ENCODE measurements at places on chromosomes 3 and 15.

DNA sequence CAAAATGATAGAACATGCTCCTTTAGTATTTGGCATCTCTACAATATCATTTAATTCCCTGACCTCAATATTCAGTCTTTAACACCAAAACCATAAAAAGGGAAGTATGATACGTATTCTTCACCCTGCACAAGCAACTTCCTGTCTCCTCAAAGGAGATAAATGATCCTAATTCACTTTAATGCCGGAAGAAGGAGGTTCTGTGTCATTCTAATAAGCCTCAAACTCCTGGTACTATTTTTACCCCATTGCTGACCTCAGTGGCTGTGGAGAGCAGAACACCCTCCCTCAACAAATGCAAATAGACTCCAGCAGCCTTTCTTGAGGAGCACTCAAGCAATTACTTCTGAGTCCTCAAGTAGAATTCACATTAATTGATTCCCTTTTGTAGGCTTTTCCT lies 173.3 kb downstream of the TMEM108 start:
- DNase-seq = no peak

- DNase-seq = no peak
Observed at GRCh38 chr3:105496343-105496742, 129.6 kb downstream of the ALCAM start.

- no peak for DNase-seq
Observed at GRCh38 chr3:52039846-52040245, 16.5 kb downstream of the DUSP7 start.

DNA sequence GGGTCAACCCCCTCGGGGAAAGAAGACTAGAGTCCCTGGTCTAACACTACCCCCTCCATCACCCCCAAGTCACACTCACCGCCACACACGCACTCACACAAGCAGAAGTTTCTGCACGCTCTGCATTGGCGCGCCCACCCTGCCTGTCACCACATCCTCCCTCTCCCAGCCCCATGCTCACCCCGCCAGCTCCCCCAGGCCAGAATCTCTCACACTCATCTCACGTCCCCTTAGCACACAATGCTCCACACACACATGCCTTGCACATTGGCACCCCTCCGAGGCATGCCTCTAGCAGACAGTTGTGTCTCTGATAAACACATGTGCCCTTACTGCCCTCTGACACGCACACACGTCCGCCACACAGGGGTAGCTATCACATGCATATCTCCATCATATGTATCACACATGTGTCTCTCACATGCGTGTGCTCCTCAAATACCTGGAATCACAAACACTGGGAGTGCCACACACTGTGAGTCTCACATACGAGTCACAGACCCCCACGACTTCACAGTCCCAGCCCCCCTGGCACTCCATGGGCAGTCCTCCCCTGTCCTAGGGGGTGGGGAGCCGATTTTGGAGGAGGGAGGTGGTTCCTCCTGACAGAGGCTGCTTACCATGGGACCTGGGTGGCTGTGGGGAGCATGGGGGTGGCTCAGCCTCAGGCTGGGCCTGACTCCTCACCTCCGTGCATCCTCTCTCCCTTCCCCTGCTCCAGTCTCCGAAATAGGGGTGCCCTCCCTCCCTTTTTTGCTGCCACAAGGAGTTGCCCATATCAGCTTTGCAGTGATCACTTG lies 898 bp downstream of the FBLN2 start:
- no peak for DNase-seq

- no peak for DNase-seq
Observed at GRCh38 chr15:59174151-59174834, 32.4 kb upstream of the LDHAL6B start.

DNA sequence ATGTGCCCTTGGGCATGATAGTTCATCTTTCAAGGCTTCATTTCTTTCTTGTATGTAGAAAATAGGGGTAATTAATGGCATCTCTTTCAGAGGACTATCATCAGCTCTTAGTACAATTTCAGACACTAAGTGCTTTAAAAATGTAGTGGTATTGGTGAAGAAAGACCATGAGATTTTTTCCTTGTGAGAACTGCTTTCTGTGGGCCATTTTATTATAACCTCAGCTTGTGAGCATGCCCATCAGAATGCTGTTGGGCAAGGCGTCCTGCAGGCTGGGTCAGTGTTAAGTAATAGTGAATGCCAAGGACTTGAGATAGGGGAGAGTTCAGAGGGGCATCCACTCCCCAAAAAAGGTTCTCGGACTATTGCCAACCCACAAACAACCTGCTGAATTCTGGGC lies 187.9 kb downstream of the GHSR start:
- no peak for DNase-seq

GRCh38 chr3:29525254-29525881 lies 244.5 kb downstream of the RBMS3 start:
- DNase-seq = no peak

DNA sequence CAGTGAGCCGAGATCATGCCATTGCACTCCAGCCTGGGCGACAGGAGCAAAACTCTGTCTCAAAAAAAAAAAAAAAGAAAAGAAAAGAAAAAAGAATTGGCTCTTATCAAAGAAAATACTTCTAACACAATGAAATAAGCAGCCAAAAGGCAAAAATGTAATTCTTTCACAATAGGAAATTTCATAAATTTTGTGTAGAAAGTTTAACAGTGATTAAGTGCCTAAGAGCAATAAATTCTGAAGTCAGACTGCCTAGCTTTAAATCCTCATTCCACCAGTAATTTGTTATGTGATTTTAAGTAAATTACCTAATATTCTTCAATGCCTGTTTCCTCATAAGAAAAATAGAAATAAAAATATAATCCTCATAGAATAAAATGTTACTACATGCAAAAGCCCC lies 24.6 kb downstream of the HLTF start:
- DNase-seq = no peak

DNA sequence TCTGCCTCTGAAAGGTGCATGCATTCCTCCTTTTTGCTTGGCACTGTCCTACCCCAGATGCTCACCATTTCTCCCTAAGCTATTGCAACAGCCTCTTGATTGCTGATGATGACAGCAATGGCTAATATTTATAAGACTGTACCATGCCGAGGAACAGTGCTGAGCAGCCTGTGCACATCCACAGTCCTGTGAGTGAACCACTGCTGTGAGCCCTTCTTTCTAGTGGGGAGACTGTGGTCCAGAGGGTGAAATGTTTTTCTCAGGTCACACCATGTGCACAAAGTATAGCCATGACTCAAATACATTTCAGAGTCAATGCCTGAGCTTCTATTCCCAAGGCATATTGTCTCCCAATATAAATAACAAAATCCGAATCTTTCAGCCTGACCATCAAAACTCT lies 231.2 kb upstream of the LRTM1 start:
- DNase-seq = no peak

DNA sequence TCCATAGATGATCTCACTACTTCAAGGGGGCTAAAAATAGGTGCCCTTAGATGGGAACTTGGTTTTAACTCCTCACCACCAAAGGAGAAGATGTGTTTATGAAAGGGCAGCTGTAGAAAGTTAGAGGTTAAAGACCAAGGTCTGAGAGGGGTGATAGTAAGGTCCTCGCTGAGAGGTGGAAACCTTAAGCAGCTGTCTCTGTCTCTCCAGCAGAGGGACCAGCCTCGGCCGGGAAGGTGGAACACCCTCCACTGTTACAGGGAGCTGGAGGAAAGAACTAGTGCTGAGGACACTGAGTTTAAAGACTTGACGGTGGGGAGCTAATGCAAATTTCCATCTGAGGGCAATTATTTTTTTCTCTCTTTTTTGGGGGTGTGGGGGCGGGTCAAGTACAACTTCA lies 8.9 kb upstream of the RLBP1 start:
- no peak for DNase-seq

DNA sequence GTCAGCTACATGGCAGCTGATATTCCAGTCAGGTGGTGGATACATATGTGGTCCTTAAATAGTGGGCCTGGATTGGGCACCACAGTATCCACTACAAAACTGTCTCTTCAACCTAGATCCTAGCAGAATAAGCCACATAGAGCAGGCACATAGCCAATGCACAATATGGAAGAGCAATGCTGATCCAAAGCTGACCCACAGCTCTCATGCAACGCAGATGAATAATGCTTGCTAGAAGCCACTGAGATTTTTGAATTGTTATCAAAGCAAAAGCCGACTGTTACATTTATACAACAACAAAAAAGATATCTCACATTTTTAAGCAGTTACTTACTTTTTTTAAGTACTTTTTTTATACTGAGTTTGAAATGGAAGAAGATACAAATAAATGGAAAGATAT lies 11.2 kb downstream of the CNTN3 start:
- no peak for DNase-seq

DNA sequence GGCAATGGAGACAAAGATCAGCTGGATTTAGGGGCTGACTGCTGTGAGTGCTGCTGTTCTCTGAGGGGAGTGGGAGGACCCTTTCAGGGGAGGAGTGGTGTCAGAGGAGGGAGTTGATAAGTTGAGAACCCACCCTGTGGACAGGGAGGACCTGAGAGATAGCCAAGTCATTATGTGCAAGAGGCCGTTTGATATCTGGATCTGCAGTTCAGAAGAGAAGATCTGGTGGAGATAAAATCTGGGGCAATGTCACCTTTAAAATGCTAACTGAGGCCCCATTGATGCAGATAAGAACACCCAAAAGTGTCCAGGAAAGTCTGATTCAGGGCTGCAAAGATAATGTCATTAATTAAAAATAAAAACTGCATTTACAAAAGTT lies 256.1 kb upstream of the HES1 start:
- DNase-seq = no peak

DNA sequence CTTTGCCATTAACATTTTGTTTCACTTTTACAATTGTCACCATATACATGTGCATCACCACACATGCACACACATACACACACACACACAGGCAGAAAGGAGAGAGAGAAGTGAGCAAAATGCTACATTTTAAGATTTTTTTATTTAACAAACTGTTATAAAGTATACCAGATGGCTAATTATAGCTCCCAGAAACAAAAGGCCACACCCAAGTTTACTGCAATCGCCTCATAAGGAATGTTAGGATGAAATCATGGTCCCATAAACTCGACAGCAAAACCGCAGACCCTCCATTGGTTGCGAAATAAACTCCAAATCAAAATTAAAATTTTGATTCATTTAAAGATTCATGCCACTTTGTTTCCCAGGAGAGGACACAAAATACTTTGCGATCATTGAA lies 16.1 kb upstream of the C15orf61 start:
- no peak for DNase-seq

DNA sequence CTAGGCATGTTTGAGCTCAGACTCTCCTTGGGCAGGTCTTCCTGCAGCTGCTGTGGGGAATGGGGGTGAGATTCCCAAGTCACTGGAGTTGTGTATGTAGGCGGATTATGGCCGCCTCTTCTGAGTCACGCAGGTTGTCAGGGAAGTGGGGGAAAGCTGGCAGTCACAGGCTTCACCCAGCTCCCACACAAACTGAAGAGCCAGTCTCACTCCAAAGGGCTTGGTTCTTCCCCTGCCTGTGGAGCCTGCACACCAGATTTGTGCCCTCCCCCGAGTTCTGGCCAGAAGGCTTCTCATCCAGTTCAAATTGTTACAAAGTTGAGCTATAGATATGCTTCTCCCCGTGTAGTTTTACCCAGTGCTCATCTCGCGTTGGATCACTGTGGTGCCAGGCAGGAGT lies 53.5 kb downstream of the CPNE4 start:
- no peak for DNase-seq

DNA sequence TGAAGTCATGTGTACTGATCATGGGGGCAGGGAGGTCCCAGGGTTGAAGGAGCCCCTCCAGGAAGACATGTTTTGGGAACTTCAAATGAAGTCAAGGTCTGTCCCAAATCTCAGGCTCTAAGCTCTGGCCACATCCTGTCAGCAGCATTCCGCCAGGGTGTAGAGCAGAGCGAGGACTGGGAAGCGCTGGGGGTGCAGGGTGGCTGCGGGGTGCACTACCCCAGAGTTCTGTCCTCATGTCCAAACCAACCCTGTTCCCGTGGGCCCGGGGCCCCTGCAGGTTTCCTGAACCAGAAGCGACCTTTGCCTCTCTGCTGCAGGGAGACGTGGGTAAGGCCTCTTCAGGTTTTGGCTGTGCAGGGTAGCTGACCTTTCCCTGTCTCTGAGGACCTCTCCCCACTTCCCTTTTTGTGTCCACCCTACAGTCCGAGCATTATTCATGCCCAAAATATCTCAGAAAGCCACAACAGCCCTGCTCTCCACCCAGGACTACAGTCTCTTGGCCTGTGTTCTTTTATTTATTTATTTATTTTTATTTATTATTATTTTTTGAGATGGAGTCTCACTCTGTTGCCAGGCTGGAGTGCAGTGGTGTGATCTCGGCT lies 26.6 kb upstream of the FLNB start:
- no peak for DNase-seq

DNA sequence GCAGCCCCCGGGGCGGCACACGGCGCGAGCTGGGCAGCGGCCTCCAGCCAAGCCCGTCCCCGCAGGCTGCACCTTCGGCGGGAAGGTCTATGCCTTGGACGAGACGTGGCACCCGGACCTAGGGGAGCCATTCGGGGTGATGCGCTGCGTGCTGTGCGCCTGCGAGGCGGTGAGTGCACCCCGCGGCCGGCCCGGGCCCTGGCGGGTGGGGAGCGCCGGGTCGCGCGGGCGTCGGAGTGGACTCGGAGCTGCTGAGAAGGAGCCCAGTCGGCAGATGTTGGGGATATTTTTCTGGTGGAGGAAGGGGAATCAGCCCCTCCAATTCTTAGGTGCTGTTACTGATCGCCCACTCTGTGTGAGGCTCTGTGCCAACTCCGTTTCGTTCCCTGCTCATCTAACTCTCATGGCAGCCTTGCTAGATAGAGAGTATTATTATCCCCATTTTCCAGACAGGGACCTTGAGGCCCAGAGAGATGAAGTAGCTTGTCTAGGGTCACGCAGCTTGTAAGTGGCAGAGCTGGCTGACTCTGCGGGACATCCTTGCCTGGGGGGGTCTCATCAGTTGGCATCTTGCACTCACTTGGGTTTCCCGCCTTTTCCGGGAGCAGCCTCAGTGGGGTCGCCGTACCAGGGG lies 890 bp downstream of the CHRD start:
- DNase-seq = no peak

DNA sequence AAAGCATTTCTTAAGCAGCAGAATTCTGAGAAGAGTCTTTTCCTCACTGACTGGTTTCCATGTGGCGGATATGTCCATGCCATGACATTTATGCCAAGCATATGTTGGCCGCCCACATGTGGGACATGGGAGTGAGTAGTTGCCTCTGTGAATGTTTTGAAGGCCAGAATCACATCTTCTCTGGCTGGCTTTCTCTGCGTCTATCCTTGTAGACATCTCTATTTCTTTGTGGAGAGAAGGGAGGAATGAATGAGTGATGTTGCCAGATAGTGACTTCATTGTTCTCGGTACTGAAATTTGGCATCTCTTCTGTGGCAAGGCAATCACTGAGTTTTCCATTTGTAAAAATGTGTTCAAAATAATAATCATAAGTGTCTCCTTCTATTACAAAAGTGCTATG lies 316.0 kb downstream of the CLSTN2 start:
- no peak for DNase-seq

- no peak for DNase-seq
Observed at GRCh38 chr15:58115692-58116091, 22.5 kb upstream of the AQP9 start.

DNA sequence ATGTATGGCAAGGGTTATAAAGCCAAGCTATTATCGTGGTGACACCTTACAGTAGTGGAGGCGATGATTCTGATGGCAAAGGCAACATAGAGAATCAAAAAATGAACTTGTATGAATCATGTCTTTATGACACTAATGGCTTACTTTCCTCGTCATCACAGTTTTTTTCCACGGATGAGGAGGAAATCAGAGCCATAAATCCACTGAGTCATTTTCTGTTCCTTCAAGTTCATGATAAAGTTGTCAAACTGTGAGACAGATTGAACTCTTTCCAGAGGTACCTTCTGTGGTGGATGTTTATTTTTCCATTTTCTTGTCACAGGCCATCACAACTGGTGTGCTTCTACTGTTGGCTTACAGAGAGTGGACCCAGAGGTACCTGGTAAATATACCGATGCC lies 8.5 kb downstream of the TMEM212 start:
- no peak for DNase-seq

All from T-helper 1 cell (primary cell).